Renal cortical epithelial cell (primary cell): ENCODE measurements at places on chromosomes 16 and 17.

DNA sequence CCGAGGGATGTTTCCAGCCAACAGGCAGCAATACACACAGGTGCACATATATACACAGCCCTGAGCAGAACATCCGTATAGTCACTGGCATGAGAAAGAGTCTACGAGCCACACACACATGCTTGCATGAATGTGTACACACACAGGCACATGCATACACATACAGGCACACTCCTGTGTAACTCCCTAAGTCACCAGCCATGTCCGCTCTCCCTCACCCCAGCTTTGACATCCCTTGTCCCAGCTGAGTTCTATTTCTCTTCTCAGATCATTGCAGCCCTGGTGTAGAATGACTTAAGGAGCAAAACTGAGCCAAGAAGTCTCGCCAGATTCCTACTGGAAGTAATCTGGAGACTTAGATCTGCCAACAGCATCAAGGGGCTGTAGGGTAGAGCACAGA lies 13.1 kb downstream of the CDRT4 start:
- no peak for DNase-seq

DNA sequence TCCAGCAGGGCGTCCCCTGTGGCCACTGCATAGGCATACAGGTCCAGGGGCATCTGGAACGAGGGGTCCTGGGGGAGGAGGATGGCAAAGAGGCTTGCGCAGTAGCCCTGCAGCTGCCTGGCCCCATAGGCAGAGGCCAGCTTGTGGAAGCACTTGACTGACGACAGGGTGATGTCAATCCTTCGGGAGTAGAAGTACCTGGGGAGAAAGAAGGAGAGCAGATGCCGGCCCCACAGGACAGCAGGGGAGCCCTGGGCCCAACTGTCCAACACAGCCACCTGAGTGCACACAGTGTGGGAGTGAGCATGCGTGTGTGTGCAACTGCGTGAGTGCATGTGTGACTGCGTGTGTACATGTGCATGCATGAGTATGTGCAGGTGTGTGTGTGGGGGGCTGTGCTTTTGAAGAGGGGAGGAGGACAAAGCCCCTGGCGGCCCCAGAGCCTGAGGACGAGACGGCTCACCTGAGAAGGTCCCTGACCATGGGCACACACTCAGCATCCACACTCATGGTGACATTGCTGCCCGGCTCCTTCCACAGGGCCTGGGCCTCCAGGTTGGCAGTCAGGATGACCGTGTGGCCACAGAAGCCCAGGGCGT lies 7.1 kb downstream of the LGALS3BP start:
- no peak for DNase-seq

DNA sequence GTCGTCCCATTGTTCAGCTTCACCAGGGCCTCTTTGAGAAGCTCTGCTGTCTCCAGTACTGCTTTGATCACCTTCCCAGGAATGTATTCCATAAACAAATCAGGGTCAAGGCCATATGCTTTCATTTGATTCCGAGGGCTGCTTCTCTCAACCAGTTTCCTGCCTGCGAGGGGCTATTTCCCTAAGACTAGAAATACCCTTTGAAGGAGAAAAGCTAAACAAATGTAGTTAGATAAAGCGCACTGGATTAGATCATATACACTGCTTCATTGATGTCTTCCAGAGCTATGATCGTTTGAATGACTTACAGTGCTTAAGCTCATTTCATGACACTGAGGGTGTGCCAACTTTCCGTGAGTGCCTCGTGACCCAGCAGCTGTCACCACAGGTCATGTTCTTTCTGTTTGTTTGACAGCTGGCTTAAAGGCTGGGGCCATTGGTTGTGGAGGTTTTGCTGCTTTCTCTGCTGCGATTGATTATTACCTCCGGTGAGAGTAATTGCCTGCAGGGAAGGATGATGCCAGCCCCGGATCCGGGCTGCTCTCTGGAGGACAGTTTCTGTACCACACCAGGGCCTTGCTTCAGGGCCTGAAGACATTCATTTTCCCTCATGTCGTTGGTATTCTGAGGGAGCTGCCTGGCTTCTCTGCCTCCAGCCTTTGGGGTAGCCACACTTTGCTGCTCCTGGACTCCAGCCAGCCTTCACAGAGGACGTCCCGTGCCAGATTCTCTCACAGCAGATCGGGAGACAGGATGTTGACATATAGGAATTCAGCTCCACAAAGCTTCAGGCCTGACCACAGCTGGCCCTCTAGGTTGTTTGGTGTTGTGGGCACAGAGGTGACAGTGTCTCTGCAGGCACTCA lies 3.9 kb downstream of the TIMM22 start:
- no peak for DNase-seq

DNA sequence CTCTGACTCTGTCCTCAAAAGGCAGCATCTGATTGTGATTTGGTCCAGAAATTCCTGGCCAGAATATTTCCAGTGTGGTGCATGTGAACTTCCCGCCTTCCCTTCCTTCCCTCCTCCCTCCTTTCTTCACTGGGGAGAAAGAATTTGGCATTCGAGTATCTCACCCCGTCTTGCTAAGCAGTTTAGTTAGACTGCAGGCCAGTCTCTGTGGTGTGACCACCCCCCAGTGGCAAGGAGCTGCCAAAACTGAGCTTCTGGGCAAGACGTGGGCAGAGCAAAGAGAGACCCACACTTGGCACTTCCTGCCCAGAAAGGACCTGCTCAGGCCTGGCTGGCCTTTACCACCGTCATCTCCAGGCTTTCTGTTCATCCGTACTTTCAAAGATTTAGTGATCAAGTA lies 36.4 kb downstream of the SNX20 start:
- DNase-seq = peak; percentile 9

DNA sequence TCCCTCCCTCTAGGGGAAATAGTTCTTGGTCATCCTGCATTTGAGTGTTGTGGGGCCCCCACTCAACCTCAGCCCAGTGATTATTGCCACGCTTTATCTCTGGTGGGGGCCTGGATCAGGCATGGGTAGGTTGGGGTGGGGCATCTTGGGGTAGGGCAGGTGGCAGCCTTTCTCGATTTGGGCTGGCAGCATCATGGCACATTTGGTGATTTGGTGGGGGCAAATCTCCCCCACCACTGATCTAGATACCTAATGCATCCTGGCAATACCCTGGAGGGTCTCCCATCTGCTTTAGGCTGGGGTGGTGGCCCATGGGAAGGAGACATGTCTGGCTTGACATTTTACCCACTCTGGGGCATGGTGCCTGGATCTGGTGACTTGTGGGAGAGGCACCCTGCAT lies 40.2 kb downstream of the NLRP1 start:
- DNase-seq = no peak

DNA sequence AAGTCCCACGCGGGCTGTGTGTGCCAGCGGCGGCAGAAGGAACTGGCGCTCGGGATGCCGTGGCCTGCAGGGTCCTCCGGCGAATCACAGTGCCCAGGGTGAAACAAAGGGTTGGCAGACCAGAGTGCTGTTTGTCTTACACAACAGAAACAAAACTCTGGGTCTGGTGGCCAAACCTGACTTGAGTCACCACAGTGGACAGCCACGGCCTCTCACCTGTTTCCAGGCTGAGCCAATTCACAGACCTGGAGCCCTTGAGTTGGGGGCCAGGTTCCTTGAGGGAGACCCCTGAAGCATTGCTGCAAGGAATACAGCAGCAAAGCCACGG lies 2.1 kb upstream of the CHMP6 start:
- no peak for DNase-seq

GRCh38 chr17:77734371-77735080 lies 224.0 kb upstream of the TNRC6C start:
- DNase-seq = no peak

- no peak for DNase-seq
These were observed 7.0 kb upstream of the CDC42EP4 start for GRCh38 chr17:73318836-73319235.

DNA sequence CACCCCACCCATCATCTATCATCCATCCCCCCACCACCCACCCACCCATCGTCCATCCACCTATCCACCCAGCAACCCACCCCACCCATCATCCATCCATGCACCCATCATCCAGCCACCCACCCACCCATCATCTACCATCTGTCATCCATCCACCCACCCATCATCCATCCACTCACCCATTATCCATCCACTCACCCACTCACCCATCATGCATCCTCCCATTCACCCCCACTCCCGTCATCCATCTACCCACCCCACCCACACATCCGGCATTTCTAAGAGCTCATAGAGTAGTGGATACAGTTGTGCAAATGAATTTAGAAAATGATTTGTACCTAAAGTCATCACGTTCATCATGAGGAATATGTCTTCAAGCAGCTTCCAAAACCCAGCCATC lies 405.1 kb downstream of the SNX29 start:
- DNase-seq = no peak

GRCh38 chr17:66748578-66748977 lies 86.3 kb upstream of the CACNG5 start:
- DNase-seq = no peak
